Stimulated activated CD8-positive, alpha-beta memory T cell treated with anti-CD3 and anti-CD28 coated beads, Interleukin-12 subunit alpha, Interleukin-12 subunit beta, amount 100 ng/mL, for 1 hour (primary cell): ENCODE measurements at places on chromosomes 7 and 10.

- no peak for DNase-seq
Observed at GRCh38 chr7:13017881-13018280, 330.4 kb downstream of the ARL4A start.

GRCh38 chr7:78900806-78901205 lies 552.7 kb downstream of the MAGI2 start:
- DNase-seq: no peak

DNA sequence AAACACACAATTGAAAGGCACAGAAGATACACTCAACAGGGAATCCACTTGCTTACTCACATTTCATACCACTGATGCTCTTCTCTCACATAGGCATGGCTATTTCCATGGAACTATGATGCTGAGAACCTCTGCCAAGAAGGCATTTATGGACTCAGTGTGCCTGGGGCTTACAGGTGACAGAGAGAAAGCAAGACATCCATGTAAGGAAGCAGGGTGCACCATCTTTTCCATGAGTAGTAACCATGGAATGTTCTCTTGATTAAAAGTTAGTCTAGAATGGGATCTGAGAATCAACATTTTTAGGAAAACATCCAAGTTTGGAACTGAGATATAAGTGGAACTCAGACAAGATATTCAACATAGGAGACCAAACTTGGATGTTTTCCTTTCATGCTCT lies 52.5 kb upstream of the MACC1 start:
- no peak for DNase-seq

GRCh38 chr10:128059266-128059981 lies 66.8 kb downstream of the MKI67 start:
- DNase-seq: no peak

DNA sequence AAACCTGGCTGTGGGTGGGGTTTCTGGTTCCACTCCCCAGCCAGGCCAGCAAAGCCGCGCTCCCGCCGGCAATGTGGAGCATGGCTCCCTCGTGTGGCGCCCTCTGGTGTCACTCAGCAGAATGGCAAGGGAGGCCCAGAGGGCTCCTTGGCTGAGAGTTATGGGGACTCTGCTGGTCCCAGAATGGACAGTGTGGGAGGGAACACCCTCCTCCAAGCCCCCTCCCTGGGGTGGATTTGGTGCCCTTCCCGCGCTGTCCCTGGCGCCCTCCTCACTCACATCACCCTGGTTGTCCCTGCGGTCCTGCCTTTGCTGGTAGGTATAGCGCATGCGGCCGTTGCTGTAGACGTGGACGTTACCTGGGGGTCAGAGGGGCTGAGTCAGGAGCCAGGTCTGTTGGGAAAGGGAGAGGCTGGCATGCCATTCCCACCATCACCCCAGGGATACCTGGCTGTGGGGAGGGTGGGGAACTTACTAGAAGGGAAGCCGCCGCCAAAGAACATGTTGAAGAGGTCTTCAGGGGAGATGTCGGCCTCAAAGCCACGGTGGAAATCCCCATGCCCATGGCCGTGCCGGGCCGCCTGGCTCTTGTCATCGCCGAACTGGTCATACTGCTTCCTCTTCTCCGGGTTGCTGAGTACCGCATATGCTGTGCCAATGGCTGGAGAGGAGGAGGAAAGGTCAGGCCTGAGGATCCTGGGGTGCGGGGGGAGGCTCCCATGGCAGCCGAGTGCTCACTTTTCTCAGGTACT lies 14.0 kb downstream of the DNAJB12 start:
- DNase-seq: peak; percentile 64

GRCh38 chr7:38813768-38814167 lies 95.2 kb downstream of the VPS41 start:
- no peak for DNase-seq

- DNase-seq: no peak
Observed at GRCh38 chr10:105210546-105210945, 569.5 kb downstream of the SORCS3 start.

- DNase-seq: no peak
Observed at GRCh38 chr10:70579234-70580002, 23.1 kb downstream of the PRF1 start.
